Left hindlimb (tissue), 1 donor: ENCODE measurements at places on chromosomes 5 and 9.

GRCh38 chr9:18114559-18115475 lies 359.1 kb upstream of the ADAMTSL1 start:
- peak; percentile 73 for DNase-seq

- peak; percentile 86 for DNase-seq
Measured at GRCh38 chr9:122912964-122913673, at the start of gene ZBTB6. Gene ZBTB6, minus strand, starts transcription at chr9:122913323. Its CDS starts 1,251 bp downstream, at chr9:122912072.

GRCh38 chr5:56685503-56686217 lies 129.7 kb upstream of the MAP3K1 start:
- no peak for DNase-seq

DNA sequence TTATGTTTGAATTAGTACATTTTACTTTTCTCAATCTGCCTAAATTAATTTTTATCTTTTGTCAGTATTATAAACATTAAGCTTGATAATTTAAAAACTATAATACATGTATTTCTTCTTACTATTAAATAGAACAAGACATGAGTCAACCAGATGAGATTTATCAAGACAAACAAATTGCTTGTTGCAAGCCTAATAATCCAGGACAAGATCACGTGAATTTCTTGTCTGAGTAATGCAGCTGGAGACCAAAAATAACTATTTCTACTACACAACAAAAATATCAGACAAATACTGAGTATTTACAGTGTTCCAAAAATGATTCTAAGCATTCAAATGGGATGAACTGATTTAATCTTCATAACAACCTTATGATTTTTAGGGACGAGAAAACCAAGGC lies 339.1 kb upstream of the PRR16 start:
- DNase-seq = no peak

DNA sequence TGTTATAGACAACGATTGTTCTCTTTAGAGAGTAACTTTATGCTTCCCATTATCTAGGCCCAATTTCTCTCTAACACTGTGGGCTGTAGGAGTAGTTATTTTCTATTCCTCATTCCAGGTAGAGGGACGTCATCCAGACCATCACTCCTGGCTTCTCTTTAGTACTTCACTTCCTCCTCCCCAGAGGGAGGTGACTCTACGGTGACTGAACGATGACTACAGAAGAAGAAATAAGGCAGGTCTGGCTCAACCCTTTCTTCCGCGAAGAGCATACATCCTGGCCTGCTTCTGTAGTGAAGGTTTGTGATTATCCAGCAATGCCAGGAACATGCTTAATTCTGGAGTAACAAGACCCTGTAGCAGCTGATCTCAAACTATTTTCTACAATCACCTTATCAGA lies 50.8 kb downstream of the HMGCR start:
- DNase-seq = no peak

- DNase-seq = peak; percentile 82
Measured at GRCh38 chr5:154446195-154447088, 645 bp downstream of the SAP30L start.

GRCh38 chr5:165325221-165325620 lies 1819.8 kb downstream of the MAT2B start:
- no peak for DNase-seq
